ENCODE measurements at places on chromosomes 11 and 22. TPM values are rescaled to one million over a fixed set of nuclear protein-coding genes. Genes with fewer than 3 reads are reported as not detected.

- H3K27ac ChIP-seq: no peak overlapping the region
- no peak for DNase-seq
Measured at GRCh38 chr11:21963013-21963412, 229.9 kb upstream of the ANO5 start.

DNA sequence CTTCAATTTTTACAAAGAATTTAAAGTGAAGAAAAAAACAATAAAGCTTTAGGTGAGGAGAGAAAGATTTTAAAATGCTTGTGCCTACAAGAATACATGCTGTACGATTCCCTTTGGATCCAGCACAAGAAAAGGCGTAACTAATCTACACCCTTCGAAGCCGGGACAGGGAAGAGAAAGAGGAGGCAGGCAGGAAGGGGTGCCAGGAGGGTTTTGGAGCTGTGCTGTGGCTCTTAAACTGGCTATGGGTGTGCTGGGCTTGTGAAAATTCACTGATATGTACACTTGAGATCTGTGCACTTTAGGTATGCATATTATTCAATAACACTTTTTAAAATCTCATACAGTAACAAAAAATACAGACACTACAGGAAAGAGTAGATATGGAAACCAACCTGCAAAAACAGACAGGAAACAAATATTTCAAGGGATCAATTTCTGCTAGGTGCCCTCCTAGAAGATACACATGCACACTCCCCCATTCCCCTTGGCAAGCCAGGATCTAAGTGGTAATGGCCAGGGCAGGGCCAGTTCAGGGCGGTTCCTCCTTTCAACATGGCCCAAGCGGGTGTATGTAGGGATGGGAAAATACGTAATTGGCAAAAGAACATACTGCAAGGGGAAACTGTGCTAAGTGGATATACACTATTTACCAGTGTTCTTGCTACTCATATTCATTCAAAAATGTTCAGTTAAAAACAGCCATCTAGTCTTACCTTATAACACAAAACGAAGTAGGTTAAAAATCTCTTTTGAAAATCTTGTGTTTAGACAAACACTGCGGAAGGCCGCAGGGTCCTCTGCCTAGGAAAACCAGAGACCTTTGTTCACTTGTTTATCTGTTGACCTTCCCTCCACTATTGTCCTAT lies 54.2 kb downstream of the PACSIN2 start:
- H3K4me1 ChIP-seq: peaks cover 70% of the 10 kb centered on the region
- H3K36me3 ChIP-seq: no peaks in the 10 kb centered on the region
- H3K4me3 ChIP-seq: no peak overlapping the region
- no peak for DNase-seq

GRCh38 chr22:50246242-50247175 lies 1.7 kb upstream of the TUBGCP6 start:
- H3K4me3 ChIP-seq: no peak overlapping the region
- H3K27ac ChIP-seq: no peak overlapping the region
- DNase-seq: no peak
- peaks cover 15% of the 10 kb centered on the region for H3K4me1 ChIP-seq

Gene ABCG4
- not detected for total RNA-seq

DNA sequence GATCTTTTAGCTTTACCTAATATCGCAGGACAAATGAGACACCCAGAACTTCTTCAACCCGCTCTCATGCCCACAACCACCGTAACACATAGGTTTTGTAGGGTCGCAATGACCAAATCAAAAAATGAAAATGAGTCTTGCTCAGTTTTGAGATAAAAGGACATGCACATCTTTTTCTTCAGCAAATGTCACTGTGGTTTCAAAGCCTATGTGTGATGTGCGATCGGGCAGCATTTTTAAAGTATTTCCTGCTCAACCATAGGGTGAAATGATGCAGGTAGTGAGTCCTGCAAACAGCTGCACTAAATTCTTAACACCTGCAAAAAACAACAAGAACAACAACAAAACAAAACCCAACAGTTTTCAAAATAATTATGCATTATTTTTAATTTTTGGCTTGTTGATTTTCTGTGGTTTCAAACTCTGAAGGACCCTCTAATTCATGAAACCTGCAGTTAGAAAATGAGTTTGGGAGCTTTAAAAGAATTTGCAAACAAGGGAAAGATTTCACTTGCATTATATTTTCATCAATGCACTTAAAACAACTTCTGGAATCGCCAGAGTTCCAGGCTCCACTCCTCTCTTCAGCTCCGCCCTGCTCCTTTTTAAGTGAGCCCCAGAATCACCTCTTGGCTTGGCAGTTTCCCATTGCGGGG lies 79.4 kb downstream of the PRR5L start:
- peaks cover 17% of the 10 kb centered on the region for H3K4me1 ChIP-seq
- no peak for DNase-seq
- peaks cover 5% of the 10 kb centered on the region for H3K27me3 ChIP-seq
- no peak overlapping the region for H3K4me3 ChIP-seq
- H3K36me3 ChIP-seq: no peaks in the 10 kb centered on the region
